ENCODE measurements at places on chromosomes 3 and 15.

GRCh38 chr3:108722724-108723123, 34.5 kb downstream of the RETNLB start:
- no peaks in the 10 kb centered on the region for H3K36me3 ChIP-seq
- peaks cover 6% of the 10 kb centered on the region for H3K4me1 ChIP-seq
- no peak overlapping the region for H3K27ac ChIP-seq
- DNase-seq: no peak

GRCh38 chr3:135908225-135908624, 57.3 kb upstream of the PPP2R3A start:
- no peaks in the 10 kb centered on the region for H3K4me1 ChIP-seq
- H3K36me3 ChIP-seq: no peaks in the 10 kb centered on the region
- no peak overlapping the region for H3K4me3 ChIP-seq
- no peak overlapping the region for H3K27ac ChIP-seq
- no peaks in the 10 kb centered on the region for H3K27me3 ChIP-seq

DNA sequence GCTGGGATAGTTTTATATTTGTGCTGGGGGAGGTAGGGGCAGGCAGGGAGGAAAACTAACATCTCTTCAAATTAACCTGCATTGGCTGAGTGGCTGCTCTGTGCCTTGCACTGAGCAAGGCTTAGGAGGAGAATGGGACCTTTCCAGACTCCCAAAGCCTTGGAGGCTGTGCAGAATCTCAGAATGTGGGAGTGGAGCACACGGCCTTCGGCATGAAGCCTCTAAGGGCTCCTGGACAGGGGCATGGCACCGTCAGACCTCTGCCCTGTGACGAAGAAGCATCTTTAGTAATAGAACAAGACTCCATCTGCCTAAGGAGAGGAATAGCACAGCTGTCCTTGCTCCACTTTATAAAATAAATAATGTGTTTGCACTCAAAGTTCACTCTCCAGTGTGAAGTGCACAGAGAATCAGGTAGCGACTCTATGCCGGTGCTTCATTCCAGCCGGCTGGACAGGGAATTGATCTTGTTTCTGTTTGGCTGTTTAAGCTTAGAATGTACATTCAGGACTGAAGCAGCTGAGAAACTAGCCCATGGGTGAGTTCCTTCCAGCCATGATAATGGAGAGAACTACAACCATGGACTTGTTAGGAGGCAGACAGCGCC, 228.5 kb upstream of the ADAMTS9 start:
- no peak overlapping the region for H3K4me3 ChIP-seq
- no peaks in the 10 kb centered on the region for H3K27me3 ChIP-seq
- no peak for DNase-seq

DNA sequence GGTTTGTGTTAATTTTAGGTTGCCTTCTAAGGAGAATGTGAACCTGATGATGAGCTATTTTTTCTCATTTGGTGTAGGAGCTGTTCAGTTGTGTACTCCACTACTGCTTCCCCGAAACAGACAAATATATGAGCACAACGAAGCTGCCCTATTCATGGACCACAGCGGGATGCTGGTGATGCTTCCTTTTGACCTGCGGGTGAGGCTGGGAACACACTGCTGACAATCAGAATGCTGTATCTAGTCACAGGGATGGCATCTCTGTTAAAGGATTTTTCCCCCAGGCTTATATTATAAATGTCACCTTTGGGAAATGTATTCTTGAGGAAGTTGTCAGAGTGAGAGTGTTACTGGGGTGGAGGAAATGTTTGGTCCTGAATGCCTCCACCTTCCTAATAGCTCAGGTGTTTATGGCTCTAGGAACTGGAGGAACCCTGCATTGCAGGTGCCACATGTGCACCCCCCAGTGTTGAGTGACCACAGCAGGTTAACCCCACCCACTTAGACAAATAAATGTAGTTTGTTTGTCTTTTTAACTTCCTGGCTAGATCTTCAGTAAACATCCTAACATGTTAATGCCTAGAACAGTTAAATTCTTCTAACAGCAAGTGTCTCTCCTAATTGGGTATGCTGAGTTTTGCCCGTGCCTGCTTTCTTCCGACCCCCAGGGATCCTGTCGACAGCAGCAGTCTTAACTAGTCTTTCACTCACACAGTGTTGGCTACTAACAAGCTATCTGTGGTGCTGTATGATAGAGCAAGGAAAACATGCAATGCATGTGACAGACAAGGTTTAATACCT, 35.7 kb downstream of the SRP14 start:
- no peak overlapping the region for H3K4me3 ChIP-seq
- peaks cover 21% of the 10 kb centered on the region for H3K36me3 ChIP-seq
- DNase-seq: no peak
- H3K27ac ChIP-seq: no peak overlapping the region

- H3K27ac ChIP-seq: peak overlapping the region; percentile 71
- H3K36me3 ChIP-seq: no peaks in the 10 kb centered on the region
- H3K4me1 ChIP-seq: peaks cover 58% of the 10 kb centered on the region
- DNase-seq: no peak
- H3K27me3 ChIP-seq: no peaks in the 10 kb centered on the region
- no peak overlapping the region for H3K4me3 ChIP-seq
Observed at GRCh38 chr15:65796610-65797078, 4.6 kb upstream of the DENND4A start.

DNA sequence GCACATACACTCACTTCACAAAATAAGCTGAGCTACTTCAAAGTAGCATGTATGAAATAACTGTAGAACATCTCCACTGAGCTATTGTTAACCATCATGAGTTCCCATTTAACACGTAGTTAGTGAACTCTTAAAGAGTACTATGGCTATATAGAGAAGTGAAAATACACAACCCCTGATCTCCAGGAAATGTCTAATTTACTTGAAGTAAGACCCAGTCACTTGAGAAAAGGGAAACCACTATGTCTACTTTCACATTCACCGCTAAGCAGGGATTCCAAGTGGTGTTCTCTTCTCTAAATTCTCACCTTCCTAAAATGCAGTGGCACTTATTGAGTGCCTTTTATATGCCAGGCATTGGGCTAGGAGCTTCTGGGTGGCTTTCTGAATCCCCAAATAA, 35.0 kb upstream of the COLQ start:
- DNase-seq: no peak
- H3K27me3 ChIP-seq: no peaks in the 10 kb centered on the region
- H3K4me3 ChIP-seq: no peak overlapping the region
- H3K4me1 ChIP-seq: peaks cover 22% of the 10 kb centered on the region
- peak overlapping the region; percentile 72 for H3K27ac ChIP-seq
- peaks cover 26% of the 10 kb centered on the region for H3K36me3 ChIP-seq

DNA sequence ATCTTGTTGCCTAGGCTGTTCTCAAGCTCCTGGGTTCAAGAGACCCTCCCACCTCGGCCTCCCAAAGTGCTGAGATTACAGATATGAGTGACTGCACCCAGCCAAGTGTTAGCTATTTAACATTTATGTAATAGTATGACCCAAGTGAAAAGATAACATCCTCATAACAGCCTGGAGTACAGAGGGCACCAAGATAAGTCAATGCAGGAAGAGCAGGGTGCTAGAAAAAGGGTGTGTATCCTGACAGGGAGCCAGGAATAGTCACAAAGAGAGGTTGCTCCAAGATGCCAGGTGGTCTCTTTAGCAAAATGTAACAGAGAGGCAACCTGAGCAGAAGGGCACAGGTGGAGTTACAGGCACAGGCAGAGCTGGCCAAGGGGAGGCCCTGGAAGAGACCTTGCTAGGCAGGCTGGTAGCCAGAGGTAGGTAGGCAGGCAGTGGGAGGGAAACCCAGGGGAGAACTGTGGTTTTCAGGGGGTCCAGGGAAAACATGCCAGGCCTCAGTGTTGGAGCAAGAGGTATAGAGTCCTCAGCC, 277.4 kb downstream of the ERC2 start:
- H3K4me1 ChIP-seq: no peaks in the 10 kb centered on the region
- no peak for DNase-seq
- no peak overlapping the region for H3K27ac ChIP-seq
- H3K27me3 ChIP-seq: no peaks in the 10 kb centered on the region

DNA sequence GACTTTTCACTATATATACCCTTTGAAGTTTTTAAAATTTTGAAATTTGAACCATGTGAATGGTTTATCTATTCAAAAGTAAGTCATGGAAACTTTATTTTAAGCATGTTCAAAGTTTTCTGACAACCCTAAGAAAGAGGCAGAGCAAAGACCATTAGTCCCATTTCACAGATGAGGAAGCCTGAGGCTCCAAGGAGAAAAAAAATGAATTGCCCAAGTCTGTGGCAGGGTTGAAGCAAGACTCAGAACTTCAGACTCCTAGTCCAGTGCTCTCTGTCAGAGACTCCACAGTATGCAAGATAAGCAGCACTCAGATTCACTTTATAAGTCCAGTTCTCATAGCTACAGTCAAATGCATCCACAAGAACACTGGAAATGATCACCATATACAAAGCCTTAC, 4.5 kb downstream of the RAB43 start:
- H3K36me3 ChIP-seq: peaks cover 69% of the 10 kb centered on the region
- DNase-seq: no peak
- H3K4me1 ChIP-seq: peaks cover 65% of the 10 kb centered on the region
- H3K4me3 ChIP-seq: peak overlapping the region; percentile 56
- no peaks in the 10 kb centered on the region for H3K27me3 ChIP-seq

DNA sequence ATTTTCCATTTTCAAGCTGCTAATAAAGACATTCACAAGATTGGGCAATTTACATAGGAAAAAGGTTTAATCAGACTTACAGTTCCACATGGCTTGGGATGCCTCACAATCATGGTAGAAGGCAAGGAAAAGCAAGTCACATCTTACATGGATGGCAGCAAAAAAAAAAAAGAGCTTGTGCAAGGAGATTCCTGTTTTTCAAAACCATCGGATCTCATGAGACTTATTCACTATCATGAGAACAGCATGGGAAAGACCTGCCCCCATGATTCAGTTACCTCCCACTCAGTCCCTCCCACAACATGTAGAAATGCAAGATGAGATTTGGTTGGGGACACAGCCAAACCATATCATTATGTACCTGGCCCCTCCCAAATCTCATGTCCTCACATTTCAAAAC, 202.0 kb downstream of the FNDC3B start:
- no peaks in the 10 kb centered on the region for H3K27me3 ChIP-seq
- H3K36me3 ChIP-seq: peaks cover 41% of the 10 kb centered on the region
- DNase-seq: no peak
- no peak overlapping the region for H3K27ac ChIP-seq
- H3K4me3 ChIP-seq: no peak overlapping the region
- peaks cover 4% of the 10 kb centered on the region for H3K4me1 ChIP-seq

Measured in activated T-helper 2 cell treated with anti-CD3 and anti-CD28 coated beads, Interferon-gamma antibody, Interleukin-2, Interleukin-4, amounts not matched to agents 10 μg/mL and 5 μg/mL and 100 μg/mL, durations not matched to agents 14 hours and 24 hours and 36 hours (primary cell).